ENCODE measurements at places on chromosomes 2 and 18.

- no peak for DNase-seq
These were observed 58.0 kb upstream of the CABYR start for GRCh38 chr18:24080861-24081260.

- no peak for DNase-seq
These were observed 36.8 kb downstream of the CHST10 start for GRCh38 chr2:100380681-100381080.

DNA sequence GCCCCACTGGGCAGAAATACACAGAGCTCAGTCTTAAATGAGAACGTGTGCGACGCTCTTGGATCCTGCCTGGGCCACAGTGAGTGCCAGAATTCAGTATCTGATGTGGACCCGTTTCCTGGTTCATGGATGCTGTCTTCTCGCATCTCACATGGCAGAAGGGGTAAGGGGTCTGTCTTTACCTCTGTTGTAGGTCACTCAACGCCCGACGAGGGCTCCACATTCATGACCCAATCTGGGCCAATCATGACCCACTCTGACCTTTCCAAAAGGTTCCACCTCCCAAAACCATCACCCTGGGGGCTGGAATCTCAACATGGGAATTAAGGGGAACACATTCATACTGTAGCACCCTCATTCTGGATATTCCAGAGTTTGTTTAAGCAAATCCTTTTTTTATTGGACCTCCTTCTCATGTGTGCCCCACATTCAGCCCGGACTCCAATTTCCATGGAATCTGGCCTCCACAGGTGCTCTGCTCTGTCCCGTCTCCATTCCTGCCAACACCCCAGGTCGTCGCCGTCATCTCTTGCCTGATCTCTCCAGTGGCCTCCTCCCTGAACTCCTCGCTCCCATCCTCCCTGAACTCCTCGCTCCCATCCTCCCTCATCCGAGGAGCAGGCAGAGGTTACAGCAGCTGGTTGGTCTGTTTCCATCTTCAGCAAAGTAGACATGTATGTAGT, 78.9 kb upstream of the OTOS start:
- DNase-seq, result no peak

- no peak for DNase-seq
These were observed 206.8 kb downstream of the MEIS1 start for GRCh38 chr2:66641685-66642084.

DNA sequence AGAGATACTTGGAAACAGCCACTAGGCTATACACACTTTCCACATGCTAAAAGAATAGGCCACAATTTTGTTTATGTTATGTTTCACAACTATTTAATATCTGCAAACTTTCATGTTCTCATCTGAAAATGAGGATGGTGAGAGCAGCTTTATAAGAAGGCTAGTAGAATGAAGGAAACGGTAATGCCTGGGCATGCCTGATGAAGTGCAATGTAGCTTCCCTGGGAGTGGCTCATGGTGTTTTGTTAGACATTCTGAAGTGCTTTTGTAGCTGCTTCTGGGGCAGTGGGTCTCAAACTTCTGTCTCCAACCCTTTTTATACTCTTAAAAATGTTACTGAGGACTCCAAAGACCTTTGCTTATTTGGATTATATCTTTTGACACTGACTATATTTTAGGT, 193.3 kb upstream of the VWC2L start:
- no peak for DNase-seq
